ENCODE measurements at places on chromosomes 3 and 15.

DNA sequence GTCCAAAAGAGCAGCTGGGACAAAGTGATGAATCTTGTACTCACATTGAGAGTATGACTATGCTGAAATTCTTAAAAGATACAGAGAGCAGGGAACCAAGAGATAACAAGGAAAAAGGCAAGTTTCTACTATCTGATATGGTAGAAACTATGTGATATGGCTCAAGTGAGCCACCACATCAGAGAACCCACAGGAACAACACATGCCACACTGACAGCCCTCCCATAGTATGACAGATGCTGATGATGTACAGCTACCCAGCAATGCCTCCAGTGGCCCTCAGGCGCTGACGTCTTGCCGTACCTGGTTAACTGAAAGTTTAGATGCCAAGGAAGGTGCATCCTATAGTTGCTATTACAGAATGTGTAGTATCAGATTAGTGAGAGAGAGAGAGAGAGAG, 42.4 kb downstream of the CHAC1 start:
- DNase-seq: no peak

DNA sequence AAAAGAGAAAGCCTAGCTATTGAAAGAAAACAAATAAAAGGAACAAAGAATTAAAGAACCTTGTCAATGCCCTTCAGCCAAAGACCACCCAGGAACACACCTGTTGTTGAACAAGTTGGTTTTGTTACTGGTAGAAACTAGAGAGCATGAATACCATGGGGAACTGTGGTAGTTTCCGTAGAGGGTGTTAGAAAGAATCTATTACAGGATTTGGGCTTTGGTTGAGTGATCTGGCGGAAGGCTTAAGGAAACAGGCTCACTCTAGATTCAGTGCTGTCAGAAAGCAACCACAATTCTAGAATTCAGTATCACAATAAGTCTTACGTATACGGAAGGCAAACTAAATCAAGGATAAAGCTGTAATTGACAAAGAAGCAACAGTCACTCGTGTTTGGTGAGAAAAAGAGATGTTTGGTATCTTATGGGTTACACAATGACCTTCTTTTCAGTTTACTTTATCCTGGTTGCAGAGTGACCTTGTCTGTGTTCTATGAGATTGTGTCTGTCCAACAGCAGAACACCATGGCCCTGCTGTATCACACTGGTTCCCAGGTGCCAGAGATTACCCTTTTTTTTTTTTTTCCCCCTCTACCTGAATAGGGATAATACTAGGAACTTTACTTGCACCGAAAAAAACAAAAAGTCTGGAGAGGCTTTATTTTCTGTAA, 265.9 kb downstream of the SHQ1 start:
- DNase-seq: no peak

DNA sequence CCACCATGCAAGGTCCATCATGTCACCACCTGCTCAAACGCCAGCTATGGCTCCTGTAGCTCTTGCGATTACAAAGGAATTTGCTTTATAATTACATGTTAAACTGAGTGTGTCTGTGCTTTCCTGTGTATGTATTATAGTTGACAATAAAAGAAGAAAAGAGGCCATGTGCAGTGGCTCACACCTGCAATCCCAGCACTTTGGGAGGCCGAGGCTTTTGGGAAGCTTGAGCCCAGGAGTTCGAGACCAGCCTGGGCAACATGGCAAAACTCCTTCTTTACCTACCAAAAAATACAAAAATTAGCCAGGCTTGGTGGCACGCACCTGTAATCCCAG, 27.0 kb downstream of the ATRIP start:
- DNase-seq: no peak

DNA sequence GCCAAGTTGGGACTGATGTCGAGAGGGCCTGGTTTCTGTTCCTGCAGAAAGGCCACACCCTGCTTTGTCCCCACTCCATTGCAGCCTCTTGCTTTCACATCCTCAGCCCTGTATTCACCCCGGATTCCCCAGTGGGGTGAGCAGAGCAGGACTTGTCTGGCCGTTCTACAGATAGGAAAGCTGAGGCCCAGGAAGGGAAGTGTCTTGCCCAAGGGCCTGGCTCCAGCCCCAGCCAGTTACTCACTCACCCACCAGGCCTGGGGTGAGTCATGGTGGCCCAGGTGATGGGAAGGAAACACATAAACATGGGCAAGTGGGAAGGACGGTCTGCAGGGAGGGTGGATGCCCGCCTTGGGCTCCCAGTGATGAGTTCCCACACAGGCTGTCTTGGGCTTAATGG, 6.1 kb upstream of the DUSP7 start:
- DNase-seq: peak; percentile 63

- DNase-seq: no peak
Observed at GRCh38 chr15:29050870-29051269, 165.1 kb downstream of the APBA2 start.

DNA sequence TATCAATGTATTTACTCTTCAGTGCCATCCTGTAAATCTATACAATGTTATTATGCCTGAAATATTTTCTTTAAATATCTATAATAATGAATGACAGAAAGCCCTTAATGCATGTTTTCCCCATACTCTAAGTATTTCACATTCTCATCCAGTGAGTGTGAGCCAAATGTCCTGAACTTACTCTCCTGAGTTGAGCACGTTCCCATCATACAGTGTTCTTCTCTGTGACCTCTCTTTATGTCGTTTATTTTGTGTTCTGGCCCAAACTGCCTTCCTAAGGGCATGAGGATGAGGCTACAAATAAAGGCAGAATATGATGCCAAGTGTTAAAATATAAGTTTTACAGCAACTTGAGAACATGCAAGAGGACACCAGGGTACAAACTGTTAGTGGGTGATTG, 3.3 kb downstream of the OSBPL10 start:
- DNase-seq: no peak

DNA sequence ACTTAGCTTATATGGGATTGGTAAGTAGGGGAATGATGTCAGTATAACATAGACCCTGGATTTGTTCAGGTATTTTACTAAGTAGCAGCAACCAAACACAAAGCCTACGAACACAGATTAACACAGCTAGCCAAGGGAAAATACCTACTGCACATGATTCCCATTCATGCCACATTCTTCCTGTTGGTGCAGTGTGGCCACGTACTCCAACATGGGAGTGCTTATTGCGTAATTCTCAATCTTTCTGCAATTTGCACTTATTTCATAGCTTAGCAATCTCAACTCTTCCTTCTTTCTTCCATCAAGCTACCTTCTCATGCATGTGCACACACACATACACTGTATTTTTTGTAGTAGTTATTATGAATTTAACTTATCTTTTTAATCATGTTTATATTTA, 186.8 kb downstream of the IL5RA start:
- no peak for DNase-seq

DNA sequence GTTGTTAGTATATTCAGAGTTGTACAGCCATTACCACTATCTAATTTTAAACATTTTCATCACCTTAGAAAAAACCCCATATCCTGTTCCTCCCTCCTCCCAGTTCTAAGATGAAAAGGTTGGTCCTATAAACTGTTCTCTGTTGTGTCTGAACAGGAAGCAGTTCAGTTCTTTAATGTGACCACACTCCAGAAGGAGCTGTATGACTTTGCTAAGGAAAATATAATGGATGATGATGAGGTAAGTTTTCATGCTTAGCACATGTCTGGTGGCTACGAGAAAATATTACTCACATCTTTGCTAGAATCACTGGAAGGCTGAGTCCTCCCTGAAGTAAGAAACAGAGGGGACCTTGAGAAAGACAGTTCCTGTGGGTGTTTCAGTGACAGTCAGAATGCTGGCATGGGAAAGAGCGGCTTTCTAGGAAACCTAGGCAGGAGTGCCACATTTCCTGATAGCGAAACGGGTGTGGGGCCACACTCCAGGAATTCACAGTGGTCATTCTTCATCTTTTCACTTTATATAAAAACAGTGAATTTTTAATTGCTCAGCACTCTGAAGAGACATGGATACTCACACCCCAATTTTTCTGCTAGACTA, 20.3 kb downstream of the CRTAP start:
- no peak for DNase-seq

DNA sequence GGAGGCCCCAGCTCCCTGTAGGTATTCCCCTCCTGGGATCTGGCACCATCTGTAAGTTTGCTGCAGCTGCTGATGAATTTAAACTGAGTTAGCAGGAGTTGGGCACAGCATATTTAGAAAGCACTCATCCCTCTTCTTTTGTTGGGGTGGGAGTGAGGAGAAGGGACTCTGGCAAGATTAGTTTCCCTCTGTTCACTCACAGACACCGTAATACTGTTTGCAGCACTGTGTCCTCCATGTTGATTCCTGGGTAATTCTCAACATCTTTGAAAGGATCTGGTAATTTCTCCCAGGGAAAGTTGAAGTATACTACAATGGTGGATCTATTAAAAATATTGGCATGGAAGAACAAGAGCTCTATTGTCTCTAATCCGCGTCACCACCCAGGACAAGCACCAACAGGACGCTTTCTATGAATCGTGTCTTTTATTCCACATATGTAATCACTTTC, 173.3 kb downstream of the RBMS3 start:
- DNase-seq: no peak

GRCh38 chr15:88118035-88118434, 138.5 kb downstream of the NTRK3 start:
- DNase-seq: no peak

DNA sequence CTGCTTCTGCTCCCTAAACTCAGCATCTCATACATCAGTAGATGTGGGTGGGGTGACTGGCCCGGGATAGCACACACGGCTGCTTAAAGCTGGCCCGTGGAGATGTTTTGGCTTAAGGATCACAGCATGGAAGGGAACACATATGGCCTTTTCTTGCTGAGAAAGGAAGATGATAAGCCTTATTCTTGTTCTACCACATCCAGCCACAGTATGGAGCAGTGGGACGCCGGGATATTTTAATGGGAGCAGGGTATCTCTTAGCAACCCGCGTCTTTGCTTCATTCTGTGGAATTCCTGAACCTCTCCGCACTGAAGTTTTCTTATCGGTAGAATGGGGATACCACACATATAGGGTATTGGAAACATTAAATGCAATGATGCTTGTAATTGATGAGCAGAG, 94.1 kb upstream of the PROK2 start:
- no peak for DNase-seq

GRCh38 chr3:107676469-107677309, 153.9 kb downstream of the BBX start:
- DNase-seq: no peak

DNA sequence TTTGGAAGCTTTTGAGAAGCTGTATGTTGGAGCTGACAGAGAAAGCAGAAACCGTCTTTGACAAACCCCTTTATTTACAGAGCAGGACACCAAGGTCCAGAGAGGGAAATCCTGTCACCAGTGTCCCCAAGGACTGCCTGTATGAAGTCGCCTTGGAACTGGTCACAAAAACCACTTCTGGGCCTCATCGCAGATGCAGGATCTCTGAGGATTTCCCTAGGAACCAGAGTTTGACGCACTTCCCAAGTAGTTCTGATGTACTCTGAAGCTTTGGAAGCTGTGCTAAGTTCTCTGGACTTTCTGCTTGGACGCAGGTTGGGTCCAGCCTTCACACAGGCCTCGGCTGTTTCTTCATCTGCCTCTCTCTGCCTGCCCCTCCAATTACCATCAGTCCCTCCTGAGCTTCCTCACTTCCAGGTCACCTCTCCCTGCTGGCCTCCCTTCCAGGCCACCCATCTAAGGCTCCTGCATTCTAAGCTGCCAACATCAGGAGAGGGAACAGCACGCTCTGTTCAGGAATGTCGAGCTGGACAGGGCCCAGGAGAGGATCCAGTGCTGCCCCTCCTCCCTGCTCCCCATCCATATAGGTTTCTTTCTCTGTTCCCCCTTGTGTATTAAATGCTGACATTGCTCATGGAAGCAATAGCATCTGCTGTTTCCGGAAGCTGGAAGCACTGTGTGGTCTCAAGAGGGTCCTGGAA, 270.8 kb downstream of the OPA1 start:
- peak; percentile 66 for DNase-seq

DNA sequence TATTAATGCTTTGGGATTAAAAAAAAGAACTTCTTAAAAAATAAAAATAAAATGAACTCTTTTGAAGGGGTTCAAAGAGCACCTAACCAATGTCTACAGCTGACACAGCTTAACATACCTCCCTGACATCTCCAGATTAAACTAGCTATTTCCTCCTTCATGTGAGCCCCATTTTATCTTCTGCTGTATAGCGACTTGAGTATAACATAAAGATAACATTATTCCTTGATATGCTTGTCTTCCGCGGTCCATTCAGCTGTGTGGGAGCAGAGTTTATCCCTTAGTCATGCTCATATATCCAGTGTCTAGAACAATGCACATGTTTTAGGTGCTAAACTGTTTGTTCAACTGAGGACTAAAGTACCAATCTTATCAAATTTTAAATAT, 7.8 kb upstream of the CHRM5 start:
- no peak for DNase-seq

GRCh38 chr15:80160570-80161156, 7.9 kb downstream of the FAH start:
- DNase-seq: peak; percentile 72

DNA sequence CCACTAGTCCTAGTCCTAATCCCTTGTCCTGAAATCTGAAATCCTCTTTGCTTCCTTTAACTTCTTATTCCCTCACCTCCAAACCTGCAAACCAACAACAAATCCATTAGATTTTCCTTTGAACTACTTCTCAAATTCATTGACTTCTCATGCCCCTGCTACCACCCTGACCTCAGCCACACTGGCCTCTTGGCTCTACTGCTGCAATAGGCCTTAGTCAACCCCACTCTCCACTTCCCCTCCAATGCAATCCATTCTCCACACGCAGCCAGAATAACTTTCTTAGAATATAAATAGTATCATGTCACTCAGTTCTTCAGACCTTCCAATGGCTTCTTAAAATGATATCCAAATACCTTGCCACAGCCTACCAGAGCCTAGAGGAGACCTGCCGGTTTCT, 131.1 kb upstream of the GADL1 start:
- no peak for DNase-seq

DNA sequence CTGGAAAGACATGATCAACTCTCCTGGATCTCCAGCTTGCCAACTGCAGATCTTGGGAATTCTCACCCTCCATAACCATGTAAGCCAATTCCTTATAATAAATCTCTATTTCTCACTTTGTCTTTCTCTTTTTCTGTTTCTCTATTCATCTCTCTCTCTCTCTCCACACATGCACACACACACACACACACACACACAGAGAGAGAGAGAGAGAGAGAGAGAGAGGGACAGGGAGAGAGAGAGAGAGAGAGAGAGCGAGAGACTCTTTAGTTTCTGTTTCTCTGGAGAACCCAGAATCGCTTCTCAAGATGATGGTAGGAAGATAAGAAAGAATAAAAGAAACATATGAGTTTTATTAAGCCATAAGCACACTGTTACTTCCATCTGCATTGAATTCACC, 111.9 kb downstream of the BCHE start:
- no peak for DNase-seq

DNA sequence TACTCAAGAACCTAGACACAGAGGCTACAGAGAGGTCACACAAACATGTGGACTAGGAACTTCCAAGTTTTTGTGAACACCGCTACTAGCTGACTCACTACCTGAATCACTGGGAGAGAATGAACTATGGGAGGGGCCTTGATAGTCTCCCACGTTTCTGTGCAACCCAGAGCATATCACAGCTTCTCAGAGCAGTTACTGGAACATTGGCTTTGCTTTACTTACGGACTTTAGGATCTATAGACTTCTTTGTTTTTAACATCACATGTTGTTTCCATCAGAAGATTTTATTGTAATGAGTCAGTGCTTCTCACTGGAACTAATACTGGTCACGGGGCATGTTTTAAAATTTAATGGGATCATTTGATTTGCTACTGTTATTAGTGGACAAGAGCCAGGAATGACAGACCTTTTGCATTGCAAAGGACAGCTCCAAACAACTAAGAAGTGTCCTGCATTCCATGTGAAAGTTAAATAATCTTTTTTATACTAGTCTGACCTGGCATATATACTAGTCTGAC, 35.6 kb downstream of the RTP4 start:
- DNase-seq: no peak

Data from Right ventricle myocardium superior (tissue), 1 donor.